CD4-positive, alpha-beta T cell treated with Interleukin-17A for 1 hour (primary cell): ENCODE measurements at places on chromosomes 6 and 20.

DNA sequence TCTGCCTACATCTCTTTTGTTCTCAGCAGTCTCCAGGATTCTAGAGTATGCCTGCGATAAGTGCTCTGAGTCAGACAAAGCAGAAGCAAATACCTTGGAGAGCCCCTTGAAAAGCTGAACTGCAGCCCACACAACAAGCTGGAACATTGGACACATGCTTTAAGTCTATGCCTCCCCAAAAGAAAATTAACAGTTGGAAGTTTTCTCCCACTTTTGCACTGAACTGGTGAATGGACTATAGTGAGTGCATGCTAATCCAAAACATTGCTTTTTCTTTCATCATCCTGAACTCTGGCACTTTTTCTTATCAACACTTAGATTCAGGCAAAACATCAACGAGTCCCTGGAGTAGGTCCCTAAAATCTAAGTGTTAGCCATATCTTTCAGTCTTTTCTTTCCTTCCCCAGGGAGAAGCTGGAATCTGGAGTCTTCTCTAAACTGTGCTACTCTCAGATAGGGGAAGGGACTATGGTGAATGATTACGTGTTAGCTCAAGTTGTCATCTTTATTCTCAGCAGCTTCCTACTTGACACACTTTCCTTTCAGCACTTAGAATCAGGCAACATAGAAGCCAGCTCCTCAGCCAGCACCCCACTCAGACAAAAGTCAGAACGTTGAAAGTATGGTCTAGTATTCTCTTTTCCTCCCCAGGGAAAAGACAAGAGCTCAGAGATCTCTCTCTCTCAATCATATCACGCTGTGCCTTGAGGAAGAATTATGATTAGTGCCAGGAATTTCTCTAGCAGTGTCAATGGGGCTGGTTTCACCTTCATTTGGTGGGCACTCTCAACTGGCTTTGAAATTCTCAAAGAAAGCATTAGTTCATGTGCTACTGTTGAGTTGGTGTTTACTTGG is 811.0 kb upstream of the GJE1 start:
- no peak for DNase-seq

GRCh38 chr6:14639983-14640599 is 522.5 kb downstream of the CD83 start:
- DNase-seq, result no peak

DNA sequence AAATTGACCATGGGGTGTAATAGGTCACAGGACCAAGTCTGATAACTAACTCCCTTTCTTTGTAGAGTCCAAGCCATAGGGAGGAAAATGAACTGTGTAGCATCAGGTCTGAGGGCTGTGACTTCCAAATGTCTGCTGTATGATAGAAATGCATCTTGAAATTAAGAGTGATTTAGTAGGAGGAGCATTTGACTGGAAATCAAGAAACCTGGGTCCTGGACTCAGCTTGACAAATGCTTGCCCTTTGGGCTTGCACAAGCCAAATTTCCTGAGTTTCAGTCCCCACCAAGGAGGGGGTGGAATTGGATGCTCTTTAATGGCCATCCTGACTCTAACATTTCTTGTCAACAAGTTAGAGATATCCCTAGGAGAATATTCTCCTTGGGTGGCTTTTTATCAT is 187.0 kb downstream of the PDE7B start:
- no peak for DNase-seq

GRCh38 chr6:38184585-38185080 is 365.1 kb downstream of the ZFAND3 start:
- DNase-seq, result no peak

DNA sequence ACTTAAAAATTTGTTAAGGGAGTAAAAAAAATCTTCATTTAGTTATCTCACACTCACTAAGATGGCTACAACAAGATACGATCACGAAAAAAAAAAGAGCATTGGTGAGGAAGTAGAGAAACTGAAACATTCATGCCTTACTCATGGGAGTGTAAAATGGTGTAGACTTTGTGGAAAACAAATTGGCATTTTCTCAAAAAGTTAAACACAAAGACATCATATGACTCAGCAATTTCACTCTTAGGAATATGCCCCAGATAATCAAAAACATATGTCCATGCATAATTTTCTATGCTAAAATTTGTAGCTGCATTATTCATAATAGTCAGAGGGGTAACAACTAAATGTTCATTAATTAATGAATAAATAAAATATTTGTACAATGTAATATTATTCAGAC is 120.9 kb upstream of the IRAK1BP1 start:
- DNase-seq, result no peak
